ENCODE measurements at places on chromosomes 6 and 20.

- no peak for DNase-seq
Observed at GRCh38 chr20:49214571-49214970, 4.6 kb upstream of the DDX27 start.

DNA sequence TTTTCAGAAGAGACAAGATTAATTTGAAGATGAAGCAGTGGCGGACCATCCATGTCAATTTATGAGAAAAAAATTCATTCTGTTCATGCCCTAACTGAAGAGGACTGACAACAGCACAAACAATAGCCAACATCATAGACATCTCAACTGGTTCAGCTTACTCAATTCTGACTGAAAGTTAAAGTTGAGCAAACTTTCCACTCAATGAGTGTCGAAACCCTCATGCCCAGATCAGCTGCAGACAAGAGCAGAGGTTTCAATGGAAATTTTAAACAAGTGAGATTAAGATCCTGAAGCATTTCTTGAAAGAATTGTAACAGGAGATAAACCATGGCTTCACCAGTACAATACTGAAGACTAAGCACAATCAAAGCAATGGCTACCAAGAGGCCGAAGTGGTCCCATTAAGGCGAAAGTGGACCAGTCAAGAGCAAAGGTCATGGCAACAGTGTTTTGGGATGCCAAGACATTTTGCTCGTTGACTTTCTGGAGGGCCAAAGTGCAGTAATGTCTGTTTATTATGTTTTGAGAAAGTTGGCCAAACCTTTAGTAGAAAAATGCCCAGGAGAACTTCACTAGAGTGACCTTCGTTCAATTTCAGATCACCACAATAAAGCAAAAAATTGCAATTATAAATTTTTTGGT, 6.1 kb upstream of the SFT2D1 start:
- DNase-seq: no peak

GRCh38 chr6:5552243-5552642, 290.9 kb downstream of the FARS2 start:
- DNase-seq: no peak

DNA sequence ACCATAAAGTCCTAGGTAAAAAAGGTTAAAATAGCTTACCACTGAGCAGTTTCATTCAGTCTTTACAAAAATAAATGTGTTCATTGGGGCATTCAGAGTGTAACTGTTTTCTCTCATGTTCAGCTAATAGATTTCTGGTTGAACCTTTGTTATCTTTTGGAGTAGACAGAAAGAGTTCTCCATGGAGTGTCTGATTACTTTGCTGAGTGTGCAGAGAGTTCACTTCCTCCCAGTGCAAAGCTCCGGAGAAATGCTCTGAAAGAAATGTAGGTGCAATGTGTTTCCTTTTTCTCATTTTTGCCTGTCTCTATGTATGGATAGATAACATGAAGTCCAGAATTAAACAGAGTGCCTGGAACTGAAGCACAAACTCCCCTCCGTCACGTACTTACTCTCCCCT, 52.6 kb downstream of the JAG1 start:
- DNase-seq: no peak

GRCh38 chr20:21101932-21102575, 4.1 kb downstream of the LINC00237 start:
- no peak for DNase-seq

- no peak for DNase-seq
Observed at GRCh38 chr6:30763618-30764489, 19.5 kb upstream of the IER3 start.

- no peak for DNase-seq
Observed at GRCh38 chr6:46504242-46504641, 13.0 kb upstream of the RCAN2 start.

DNA sequence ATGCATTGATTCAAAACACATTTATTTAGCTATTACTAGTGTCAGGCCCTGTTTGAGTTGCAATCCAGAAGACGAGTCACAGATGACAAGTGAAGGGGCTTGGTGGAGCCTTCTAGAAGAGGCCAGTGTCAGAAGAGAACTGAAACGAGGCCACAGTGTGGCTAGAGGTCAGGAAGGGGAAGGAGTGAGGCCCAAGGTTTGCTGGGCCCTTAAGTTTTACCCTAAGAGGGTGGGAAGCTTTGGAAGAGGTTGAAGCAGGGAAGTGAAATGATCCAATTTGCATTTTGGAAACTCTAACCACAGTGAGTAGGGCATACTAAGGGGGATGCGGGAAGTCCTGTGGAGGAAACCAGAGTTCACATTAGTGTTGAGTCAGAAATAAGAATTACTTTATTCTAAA, 25.0 kb downstream of the TTK start:
- DNase-seq: no peak

DNA sequence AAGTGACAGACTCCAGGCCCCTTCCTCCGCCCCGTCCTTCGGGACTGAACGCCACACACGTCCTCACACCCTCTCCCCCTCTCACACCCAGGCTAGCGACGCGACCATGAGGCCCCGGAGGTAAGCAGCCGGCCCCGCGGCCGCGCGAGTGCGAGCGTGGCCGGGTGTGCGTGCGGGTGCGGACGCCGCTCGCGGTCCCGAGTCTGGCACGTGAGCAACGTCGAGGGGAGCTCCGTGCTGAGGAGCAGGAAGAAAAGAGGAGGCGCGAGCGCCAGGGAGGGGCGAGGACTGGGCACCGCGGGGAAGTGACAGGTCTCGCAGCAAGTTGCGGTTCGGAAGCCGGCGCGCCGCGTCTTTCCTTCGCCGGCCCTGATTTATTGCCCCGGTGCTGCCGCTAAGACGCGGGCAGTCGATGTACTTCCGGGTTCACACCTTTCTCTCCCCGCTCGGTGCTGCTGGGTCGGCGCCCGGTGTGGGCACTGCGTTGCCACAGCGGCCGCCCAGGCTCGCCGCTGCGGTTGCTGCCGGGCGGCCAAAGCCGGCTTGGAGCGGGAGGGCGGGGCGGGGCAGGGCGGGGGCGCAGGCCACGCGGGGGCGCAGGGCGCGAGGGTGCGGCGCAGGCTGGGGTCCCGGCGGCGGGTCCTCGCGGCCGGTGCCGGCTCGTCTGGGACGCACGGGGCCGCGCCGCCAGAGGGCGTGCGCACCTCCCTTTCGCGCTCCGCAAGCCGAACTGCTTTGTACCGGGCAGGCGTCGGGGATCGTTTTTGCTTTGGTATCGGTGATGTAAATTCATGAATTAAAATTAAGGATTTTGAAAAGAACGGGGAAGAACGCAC, 15.8 kb upstream of the LIN28B start:
- no peak for DNase-seq

- no peak for DNase-seq
Observed at GRCh38 chr20:59738851-59739250, 134.5 kb downstream of the PHACTR3 start.

DNA sequence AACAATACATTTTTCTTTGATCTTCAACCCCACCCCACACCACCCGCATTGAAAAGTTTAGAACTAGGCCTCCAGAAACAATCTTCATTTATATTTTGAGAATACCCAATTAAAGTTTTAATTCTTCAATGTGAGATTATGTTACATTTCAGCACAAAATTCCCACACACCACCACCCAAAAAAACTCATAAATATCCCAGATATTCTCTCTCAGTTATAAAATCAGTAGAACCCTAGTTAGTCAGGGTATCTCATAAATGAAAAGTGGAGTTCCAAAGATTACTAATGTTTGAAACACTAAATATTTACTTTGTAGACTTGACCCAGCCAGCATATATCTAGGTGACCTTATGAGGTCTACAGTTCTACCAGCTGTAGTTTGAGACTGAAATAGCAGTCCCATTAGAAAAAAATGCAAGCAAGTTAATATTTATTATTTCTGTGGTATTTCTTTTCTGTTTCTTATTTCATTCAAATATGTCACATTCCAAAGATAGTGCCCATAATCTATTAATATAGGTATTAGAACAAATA, 371.0 kb downstream of the TENT5A start:
- no peak for DNase-seq

GRCh38 chr6:25418454-25419052, 139.4 kb downstream of the CARMIL1 start:
- no peak for DNase-seq

DNA sequence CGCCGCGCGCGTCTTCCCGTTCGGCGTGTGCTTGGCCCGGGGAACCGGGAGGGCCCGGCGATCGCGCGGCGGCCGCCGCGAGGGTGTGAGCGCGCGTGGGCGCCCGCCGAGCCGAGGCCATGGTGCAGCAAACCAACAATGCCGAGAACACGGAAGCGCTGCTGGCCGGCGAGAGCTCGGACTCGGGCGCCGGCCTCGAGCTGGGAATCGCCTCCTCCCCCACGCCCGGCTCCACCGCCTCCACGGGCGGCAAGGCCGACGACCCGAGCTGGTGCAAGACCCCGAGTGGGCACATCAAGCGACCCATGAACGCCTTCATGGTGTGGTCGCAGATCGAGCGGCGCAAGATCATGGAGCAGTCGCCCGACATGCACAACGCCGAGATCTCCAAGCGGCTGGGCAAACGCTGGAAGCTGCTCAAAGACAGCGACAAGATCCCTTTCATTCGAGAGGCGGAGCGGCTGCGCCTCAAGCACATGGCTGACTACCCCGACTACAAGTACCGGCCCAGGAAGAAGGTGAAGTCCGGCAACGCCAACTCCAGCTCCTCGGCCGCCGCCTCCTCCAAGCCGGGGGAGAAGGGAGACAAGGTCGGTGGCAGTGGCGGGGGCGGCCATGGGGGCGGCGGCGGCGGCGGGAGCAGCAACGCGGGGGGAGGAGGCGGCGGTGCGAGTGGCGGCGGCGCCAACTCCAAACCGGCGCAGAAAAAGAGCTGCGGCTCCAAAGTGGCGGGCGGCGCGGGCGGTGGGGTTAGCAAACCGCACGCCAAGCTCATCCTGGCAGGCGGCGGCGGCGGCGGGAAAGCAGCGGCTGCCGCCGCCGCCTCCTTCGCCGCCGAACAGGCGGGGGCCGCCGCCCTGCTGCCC, 1.1 kb downstream of the SOX4 start:
- DNase-seq: no peak

- DNase-seq: no peak
Observed at GRCh38 chr6:115001731-115002350, 659.0 kb upstream of the HS3ST5 start.

- no peak for DNase-seq
Observed at GRCh38 chr6:45314146-45314545, 14.0 kb upstream of the RUNX2 start.

DNA sequence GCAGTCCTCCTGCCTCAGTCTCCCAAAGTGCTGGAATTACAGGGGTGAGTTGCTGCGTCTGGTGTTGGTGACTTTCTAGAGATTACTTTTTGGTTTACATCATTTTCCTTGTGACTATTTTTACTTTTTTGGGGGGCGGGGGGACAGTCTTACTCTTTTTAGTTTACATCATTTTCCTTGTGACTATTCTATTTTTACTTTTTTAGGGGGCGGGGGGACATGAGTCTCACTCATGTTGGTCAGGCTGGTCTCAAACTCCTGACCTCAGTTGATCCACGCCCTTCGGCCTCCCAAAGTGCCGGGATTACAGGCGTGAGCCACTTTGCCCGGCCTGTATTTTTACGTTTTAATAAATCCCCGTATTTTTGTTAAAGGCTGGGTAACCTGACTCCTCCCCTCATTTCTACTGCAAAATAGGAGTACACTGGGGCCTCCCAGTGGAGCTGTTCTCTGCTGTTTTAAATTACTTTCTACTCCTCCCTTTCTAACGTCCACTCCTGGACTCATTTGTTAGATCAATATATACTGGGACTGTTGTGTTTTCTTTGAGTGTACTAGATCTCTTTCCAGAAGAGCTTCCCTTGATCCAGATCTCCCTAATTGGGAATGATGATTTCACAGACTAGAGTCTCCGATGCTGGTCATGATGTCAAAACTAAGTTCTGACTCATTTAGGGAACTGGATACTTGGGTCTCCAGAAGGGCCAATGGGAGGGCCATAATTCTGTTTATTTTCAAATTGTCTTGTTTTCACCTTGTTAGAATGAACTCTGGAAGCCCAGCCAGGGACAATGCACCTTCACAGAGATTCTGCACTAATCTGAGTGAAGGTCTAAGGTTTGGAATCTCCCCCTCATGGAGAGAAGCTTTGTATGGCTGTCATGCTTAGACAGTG, 9.2 kb downstream of the HSPA1B start:
- DNase-seq: no peak

GRCh38 chr20:23391707-23392310, 29.5 kb downstream of the NAPB start:
- no peak for DNase-seq

- no peak for DNase-seq
Observed at GRCh38 chr6:109397020-109397419, 14.8 kb upstream of the CD164 start.

- no peak for DNase-seq
Observed at GRCh38 chr6:50030777-50031562, 9.2 kb upstream of the DEFB110 start.

- DNase-seq: no peak
Observed at GRCh38 chr6:158255275-158255988, 56.8 kb upstream of the TULP4 start.

DNA sequence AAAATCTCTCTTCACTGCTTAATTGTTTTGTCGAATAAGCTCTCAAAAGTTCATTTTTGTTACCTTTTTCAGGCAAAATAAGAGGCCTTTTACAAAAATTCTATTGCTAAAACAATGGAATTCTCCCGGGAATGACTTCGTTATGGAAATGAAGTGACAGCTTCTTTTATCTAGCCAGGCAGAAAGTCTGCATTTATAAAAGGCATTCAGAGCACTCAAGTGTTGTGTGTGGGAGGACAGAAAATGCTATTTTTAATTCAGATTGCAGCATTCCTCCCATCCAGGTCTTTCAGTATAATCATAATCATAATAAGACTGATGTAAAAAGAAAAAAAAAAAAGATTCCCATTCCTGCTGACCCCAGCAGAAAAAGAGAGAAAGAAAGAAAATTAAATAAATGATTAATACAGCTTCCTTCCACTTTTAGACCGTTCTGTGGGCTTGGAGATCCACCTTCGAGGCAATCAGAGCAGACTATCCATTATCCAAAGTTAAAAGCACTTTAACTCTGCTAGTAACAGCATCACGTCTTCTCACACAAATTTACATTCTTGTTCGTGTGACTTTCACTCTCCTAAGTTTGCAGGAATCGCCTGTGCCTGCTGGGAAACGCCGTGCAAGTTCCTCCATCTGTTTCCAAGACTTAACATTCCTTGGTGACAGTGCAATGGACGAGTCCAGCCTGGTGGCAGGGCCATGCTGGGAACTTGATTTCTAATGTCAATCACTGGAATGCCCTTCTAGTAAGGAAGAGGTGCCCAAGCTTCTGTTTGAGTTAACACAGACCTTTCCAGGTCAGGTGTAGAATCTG, 258.8 kb downstream of the GMPR start:
- no peak for DNase-seq
